ENCODE measurements at places on chromosomes 3 and 15.

- DNase-seq, result no peak
Observed at GRCh38 chr15:92365906-92366305, 27.8 kb upstream of the ST8SIA2 start.

DNA sequence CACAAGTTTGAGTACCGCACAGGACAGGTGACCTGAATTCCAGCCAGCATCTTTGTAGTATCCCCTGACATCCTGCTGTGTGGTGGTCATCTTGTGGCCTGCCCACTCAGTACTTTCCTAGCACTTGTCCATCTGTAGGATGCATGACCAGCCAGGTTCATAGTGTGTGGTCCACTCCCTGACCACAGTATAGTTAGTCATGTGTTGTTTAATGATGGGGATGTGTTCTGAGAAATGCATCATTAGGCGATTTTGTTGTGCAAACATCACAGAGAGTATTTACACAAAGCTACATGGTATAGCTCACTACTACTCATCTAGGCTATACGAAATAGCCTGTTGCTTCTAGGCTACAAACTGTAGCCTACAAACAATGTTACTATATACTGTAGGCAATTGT, 16.9 kb upstream of the RBPMS2 start:
- no peak for DNase-seq

DNA sequence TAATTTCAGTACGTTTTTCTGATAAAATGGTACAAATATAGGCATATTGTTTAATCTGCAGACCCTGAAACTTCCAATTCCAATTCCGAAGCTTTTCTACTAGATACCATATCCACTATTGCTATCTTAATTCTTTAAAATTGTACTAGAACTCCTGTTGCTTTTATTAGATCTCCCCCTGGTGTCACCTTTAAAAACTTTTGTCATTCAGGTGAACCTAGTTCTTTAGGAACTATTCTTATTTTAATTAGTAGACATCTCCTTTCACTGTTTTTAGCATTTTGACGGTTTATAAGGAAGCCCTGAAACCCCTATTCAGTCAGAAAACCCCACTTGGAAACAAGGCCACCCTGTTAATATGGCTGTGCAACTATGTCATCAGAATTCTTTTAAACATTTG, 22.3 kb downstream of the C2CD4B start:
- DNase-seq, result no peak

DNA sequence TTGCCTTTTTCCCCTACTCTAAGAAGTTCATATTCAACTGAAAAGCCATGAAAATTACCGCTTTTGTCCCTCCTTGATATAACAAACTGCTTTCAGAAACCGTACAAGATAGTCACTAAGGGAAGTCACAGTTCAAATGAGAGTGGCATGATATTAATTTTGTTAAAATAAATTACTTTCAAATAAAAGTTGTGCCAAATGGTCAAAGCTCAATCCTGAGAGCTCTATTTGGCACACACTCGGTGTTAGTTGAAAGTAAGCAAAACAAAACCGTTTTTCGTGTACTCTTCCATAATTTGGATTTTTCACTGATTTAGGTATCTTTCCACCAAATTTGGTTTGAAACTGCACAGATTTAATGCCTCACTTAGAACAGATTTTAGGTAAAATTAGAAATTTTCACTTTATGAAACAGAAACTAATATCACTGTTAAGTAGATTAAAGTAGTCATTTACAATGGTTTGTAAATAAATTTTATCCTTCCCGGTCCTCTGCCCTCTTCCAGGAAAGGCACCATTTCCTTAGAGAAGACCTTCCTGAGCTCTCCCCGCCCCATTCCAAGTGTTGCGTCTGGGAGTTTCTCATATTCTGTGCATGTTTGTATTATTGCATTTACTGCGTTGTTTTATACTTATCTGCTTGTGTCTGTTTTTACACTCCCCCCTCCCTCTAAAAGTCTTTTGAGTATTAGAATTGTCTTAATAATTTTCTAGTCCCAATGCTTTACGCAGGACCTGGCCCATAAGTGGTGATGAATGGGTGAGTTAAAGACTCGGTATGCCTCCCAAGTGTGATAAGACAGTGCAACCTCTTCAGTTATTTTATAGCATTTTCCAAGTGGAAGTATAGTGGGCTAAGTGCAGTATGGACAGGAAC, 853 bp downstream of the TCAIM start:
- no peak for DNase-seq

- DNase-seq, result no peak
Observed at GRCh38 chr3:13261104-13261830, 158.9 kb downstream of the NUP210 start.

GRCh38 chr3:48247401-48247811, 6.5 kb downstream of the ZNF589 start:
- no peak for DNase-seq

GRCh38 chr3:51622868-51623267, 48.2 kb upstream of the TEX264 start:
- no peak for DNase-seq

DNA sequence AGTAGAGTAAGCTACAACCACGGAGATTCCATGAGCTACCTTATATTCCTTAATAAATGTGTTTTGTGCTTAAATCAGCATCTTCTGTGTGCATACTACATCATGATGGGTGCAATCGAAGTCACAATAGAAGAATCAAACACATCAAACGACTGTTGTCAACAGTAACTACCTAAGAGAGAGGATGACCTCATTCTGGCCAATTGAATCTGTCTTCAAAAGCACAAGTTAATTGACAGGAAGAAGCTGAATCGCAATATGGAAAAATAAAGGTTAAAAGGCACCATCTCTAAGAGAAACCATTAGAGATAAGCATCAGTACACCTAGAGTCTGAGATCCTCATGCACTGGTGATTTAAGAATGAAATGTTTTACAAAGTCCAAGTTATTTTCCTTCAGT, 39.0 kb downstream of the CD200R1L start:
- DNase-seq, result no peak

GRCh38 chr3:46520531-46520930, 22.8 kb downstream of the RTP3 start:
- DNase-seq, result no peak

GRCh38 chr15:59931646-59932261, 72.4 kb upstream of the FOXB1 start:
- DNase-seq, result no peak

- DNase-seq, result no peak
Observed at GRCh38 chr3:6526861-6527260, 334.1 kb upstream of the GRM7 start.

DNA sequence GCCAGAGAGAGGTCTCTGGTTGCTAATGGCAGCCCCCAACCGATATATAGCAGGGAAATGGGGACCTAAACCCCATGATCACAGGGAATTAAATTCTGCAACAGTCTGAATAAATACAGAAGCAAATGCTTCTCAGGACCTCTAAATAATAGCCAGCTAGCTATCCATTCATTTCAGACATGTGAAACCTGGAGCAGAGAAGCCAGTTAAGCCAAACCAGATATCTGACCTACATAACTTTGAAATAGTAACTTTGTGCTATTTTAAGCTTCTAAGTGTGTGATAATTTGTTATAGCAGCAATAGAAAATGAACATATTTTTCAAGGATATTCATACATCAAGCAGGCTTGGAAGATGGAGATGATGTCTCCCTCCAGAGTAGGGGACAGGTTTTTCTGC, 1062.9 kb upstream of the CADM2 start:
- DNase-seq, result no peak

Data from stimulated activated CD4-positive, alpha-beta T cell treated with anti-CD3 and anti-CD28 coated beads, Interleukin-1b, Interleukin-23, amount 100 ng/mL, for 1 hour (primary cell).